Lung (tissue), 17 donors: ENCODE measurements at places on chromosomes 5 and 9. TPM values are rescaled to one million over a fixed set of nuclear protein-coding genes. Genes with fewer than 3 reads are reported as not detected.

GRCh38 chr9:37466037-37466709, 923 bp upstream of the ZBTB5 start:
- DNase-seq: peak; percentile 88
- peak overlapping the region; percentile 74 for H3K27ac ChIP-seq
- H3K4me1 ChIP-seq: no peaks in the 10 kb centered on the region
- peaks cover 3% of the 10 kb centered on the region for H3K36me3 ChIP-seq
- peak overlapping the region; percentile 44 for H3K4me3 ChIP-seq

DNA sequence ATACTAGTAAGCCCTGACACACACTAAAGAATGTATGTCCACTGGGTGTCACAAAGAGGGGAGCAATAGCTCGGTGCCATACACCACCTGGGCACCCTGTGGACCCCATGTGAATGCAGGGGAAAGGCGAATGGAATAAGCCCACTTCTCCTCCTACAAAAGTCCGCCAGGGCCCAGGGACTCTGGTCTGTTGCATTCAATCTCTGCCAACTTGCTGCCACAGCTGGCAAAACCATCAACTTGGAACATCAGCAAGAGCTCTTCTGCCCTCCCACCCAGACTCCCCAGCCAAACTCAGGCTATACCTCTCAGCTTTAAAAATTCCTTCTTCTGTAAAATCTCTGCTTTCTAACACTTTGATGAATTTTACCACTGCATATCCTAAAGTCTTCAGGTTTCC, 54.5 kb downstream of the PFDN1 start:
- no peak overlapping the region for H3K4me3 ChIP-seq
- no peaks in the 10 kb centered on the region for H3K27me3 ChIP-seq
- no peaks in the 10 kb centered on the region for H3K4me1 ChIP-seq
- no peaks in the 10 kb centered on the region for H3K36me3 ChIP-seq
- DNase-seq: no peak

DNA sequence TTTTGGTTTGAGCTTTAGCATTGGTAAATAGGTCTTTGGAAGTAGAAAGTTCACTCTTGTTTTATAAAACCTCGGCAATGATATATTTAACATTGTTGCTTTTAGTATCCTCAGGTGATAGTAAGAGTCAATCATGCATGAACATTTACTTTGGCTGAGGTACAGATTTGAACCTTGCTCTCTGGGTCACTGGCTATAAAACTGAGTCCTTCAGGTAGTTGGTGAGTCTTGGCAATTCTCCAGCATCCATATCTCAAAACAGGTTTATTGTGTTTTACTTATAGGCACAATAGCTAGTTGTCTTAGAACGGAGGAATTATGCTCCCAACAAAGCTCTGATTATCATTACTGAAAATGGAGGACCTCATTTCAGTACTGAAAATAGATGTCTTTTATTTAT, 75.1 kb downstream of the MAT2B start:
- H3K4me3 ChIP-seq: no peak overlapping the region
- no peaks in the 10 kb centered on the region for H3K4me1 ChIP-seq
- no peaks in the 10 kb centered on the region for H3K36me3 ChIP-seq
- no peak for DNase-seq
- H3K27ac ChIP-seq: no peak overlapping the region
- H3K27me3 ChIP-seq: no peaks in the 10 kb centered on the region

DNA sequence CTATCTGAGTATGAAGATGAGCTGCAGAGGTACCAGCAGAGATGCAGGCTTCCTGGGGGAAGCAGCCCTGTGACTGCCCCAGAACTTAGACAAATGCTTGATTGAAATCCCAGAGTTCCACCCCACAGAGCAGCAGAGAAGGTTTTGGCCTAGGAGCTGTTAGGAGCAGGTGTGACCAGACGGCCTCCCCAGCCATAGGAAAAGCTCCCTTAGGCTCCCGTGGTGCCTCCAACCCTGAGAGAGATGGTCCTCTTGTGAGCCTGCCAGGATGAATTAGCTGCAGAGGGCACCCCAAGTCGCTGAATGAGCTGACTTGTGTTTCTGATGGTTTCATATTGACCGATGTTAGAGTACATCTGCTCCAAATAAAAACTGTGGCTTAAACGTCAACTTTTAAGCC, 22.1 kb downstream of the NTRK2 start:
- no peak overlapping the region for H3K4me3 ChIP-seq
- no peaks in the 10 kb centered on the region for H3K36me3 ChIP-seq
- no peaks in the 10 kb centered on the region for H3K27me3 ChIP-seq
- no peak for DNase-seq

- no peaks in the 10 kb centered on the region for H3K27me3 ChIP-seq
- no peak for DNase-seq
- H3K4me3 ChIP-seq: no peak overlapping the region
- H3K4me1 ChIP-seq: no peaks in the 10 kb centered on the region
- H3K27ac ChIP-seq: no peak overlapping the region
Observed at GRCh38 chr5:129400395-129400983, 59.6 kb upstream of the ADAMTS19 start.

DNA sequence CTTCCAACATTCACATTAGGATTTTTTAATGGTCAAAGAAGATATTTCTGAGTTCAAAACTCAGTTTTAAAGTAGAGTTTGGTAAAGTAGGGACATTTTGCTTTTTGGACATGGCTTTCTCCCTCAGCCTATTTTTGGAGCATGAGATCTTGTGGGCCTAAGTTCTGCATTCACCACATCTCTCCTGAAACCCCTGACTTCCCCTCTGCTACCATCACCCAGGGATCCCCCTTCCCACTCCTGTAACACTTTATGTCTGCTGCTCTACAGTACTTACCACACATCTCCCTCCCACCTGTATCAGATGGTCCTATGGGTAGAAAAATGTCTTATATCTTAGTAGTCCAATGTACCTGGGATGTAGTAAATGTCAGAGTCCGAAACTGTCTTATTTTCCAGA, 48.2 kb upstream of the JAK2 start:
- H3K4me1 ChIP-seq: peaks cover 11% of the 10 kb centered on the region
- no peak overlapping the region for H3K4me3 ChIP-seq
- H3K27me3 ChIP-seq: no peaks in the 10 kb centered on the region
- H3K36me3 ChIP-seq: no peaks in the 10 kb centered on the region

- H3K4me3 ChIP-seq: no peak overlapping the region
- no peaks in the 10 kb centered on the region for H3K36me3 ChIP-seq
- H3K27ac ChIP-seq: no peak overlapping the region
- no peaks in the 10 kb centered on the region for H3K27me3 ChIP-seq
- H3K4me1 ChIP-seq: no peaks in the 10 kb centered on the region
- no peak for DNase-seq
Observed at GRCh38 chr5:131944702-131945550, 537 bp downstream of the MEIKIN start.

Gene PRSS3
- total RNA-seq: not detected
